ENCODE measurements at places on chromosomes 12 and 14.

GRCh38 chr12:109818905-109819500, 14.2 kb downstream of the TRPV4 start:
- DNase-seq, result no peak

GRCh38 chr12:19388131-19388549, 51.2 kb upstream of the AEBP2 start:
- no peak for DNase-seq

GRCh38 chr12:41213107-41213506, 25.0 kb downstream of the PDZRN4 start:
- DNase-seq, result no peak

DNA sequence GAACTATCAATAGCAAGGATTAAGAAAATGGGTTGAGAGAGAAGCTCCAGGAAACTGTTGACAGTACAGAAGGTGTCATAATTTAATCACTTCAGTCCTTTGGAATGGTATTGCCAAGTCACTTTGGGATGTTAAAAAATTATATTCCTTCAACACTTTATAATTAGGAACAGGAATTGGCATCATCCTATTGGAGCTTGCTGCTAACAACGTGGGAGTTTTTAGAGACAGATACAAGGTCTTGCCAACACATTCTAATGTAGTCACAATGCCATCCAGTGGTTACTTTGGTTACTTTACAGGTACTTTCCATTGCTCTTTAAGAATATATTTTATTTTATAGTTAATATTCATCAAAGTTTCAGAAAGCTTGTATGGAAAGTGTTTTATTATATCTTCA, 310.1 kb downstream of the SYT1 start:
- no peak for DNase-seq

- no peak for DNase-seq
Observed at GRCh38 chr14:101884934-101885576, 79.3 kb upstream of the DYNC1H1 start.

- DNase-seq, result no peak
Observed at GRCh38 chr14:95296966-95297365, 22.7 kb downstream of the CLMN start.

DNA sequence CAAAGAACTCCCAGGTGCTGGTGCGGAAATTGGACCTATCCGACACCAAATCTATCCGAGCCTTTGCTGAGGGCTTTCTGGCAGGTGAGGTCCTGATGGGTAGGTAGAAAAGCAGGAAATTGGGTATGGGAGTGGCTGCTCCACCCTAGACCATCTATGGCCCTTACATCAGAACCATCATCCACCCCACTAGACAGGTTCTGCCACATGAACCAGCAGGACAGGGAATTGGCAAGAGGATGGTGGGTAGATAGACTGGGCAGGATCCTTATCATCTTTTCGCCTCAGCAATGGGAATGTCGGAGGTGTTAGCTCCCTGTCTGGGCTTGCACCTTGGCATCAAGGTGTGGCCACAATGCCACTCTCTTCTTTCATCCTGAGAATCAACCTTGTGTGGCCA, 23.5 kb downstream of the RDH12 start:
- DNase-seq, result no peak

GRCh38 chr14:106044949-106045596, 518.7 kb downstream of the TMEM121 start:
- no peak for DNase-seq

DNA sequence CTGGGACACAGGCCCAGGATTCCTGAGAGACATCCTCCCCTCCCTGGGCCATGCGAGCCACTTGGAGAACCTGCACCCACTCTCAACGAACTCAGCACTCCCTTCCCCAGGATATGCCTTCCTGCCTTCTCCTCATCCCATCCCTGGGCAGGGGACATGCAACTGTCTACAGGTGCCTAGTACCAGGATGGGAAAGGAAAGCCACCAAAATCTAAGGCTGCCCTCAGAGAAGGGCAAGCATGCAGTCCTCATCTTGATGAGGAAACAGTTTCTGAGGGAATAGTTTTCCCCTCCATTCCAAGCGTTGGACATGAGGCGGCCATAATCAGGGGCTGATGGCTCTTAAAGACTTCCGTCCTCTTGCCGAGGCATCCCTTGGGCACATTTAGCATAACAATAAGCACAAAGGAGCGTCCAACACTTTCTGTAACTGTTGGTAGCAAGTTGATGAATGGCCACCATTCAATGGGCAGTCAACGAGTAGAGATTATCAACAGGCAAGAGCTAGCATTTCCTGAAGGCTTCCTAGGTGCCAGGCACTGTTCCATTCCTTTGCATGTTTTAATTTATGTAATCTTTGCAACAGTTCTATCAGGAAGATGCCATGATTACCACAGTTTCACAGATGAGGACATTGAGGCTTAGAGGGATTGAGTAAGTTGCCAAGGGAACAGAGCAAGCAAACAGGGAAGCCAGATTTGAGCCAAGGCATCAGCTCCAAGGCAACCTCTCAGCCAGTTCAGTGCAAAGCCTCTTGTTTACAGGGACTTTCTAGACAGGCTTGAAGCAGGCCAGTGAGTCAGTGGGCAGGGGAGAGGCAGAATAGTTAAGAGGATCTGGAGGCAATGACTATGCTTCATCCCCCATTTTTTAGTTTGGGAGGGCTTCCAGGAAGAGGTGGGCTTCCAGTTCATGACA, 105.1 kb downstream of the SINHCAF start:
- no peak for DNase-seq

GRCh38 chr14:71430321-71430677, 501.9 kb upstream of the RGS6 start:
- DNase-seq, result no peak

GRCh38 chr14:92035890-92036289, 4.0 kb downstream of the TRIP11 start:
- DNase-seq, result no peak

- no peak for DNase-seq
Observed at GRCh38 chr12:53996240-53997203, 3.4 kb upstream of the HOXC9 start.

- DNase-seq, result no peak
Observed at GRCh38 chr14:22491683-22492621, 97.1 kb downstream of the DAD1 start.

DNA sequence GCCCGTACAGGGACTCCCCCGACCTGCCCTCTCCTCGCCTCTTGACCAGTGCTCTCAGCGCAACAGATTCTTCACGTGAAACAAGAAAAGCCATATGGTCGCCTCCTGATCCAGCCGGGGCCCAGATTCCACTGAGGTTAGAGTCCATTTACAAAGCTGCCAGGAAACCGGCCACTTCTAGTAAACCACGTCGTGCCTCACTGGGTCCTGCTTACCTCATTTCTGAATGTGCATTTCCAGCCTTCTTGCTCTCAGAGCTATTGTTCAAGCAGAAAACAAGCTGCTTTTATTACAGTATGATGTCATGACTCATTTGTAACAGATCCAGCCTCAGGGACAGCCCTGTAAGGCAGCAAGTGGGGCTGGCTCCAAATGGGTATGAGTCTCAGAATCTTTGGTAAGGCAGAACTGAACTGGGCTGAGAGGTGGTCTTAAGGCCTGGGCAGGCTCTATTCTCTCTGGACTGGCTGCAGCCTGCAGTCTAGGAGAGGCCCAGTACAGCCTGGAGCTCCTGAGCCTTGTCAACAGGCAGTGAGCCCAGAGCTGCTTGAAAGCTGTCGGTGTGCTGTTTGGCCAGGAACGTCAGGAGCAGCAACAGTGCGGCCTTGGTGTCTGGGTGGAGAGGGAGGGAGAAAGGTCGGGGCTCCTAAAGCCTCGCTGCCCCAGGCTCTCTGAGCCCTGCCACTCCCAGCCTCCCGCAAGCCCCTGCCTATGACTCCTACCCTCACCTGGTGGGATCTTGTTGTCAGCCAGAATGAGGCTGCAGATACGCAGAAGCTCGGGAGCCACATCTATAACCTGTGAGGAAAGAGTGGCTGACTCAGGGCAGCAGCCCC, 8.3 kb downstream of the REC8 start:
- no peak for DNase-seq
